Stimulated activated CD4-positive, alpha-beta T cell treated with anti-CD3 and anti-CD28 coated beads, TNF-alpha, amount 100 ng/mL, for 1 hour (primary cell): ENCODE measurements at places on chromosomes 4 and X.

DNA sequence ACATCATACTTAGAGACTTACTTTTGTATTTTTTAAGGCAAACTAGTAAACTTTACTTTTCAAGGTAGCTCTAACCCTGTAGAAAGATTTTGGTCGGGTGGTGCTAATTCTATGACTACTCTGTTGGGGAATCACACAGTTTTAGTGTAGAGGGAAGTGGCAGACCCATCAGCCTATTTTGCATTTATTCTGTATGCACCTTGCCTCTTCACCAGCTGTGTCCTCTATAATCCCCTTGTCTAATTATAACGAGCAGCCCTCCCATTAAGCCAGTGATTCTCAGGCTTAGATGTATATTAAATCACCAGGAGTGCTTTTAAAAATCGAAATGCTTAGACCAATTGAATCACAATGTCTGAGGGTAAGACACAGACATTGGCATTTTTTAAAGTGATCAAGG lies 78.1 kb downstream of the GALNT7 start:
- no peak for DNase-seq

- DNase-seq = no peak
Observed at GRCh38 chr4:185017964-185018772, at the start of gene HELT. Gene HELT, plus strand, starts transcription at chr4:185018490. Its CDS starts 439 bp downstream, at chr4:185018929.

GRCh38 chrX:22268706-22269105 lies 4.0 kb upstream of the CBLL2 start:
- no peak for DNase-seq

GRCh38 chrX:153411255-153411987 lies at the start of gene ZFP92:
Gene ZFP92, plus strand, starts transcription at chrX:153411472. Its CDS starts 6,851 bp downstream, at chrX:153418323.
- DNase-seq = peak; percentile 6

DNA sequence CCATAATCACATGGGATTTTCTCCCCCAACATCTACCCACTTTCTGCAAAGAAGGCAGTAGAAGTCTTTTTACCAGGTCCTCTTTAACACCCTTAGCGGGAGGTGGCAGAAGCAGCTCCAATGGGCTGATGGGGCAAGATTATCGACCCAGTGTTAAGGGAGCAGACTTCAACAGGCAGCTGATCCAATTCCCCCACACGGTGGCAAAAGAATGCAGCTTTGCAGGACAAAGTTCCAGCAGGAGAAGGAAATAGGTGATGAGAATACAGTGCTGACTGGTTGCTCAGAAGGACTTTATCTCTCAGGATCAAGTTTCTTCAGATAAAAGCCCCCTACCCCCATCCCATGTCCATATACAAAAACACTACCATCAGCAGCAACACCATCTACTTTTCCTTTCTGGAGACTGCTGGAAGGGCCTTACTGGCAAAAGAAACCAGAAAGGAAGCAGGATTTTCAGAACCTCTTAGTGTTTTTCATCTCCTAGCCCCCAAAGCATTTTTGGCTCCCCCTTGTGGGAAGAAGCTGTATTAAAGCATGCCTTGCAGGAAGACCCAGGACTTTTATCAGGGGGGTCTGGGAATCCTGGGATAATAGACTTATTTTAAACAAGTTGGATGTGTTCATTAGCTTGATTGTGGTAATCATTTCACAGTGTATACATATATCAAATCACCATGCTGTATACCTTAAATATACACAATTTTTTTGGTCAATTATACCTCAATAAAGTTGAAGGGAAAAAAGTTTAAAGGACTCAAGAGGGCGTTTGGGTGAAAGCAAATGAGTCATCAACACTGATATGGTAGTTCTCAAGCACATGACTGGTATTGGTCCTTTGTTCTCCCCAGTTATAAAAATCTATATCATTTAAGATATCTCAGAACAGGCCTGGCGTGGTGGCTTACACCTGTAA lies 146.4 kb downstream of the GPC3 start:
- DNase-seq = no peak
